ENCODE measurements at places on chromosomes 1 and 21.
A peak's percentile ranks its signal among the peaks of the same experiment; 100 is the strongest.

DNA sequence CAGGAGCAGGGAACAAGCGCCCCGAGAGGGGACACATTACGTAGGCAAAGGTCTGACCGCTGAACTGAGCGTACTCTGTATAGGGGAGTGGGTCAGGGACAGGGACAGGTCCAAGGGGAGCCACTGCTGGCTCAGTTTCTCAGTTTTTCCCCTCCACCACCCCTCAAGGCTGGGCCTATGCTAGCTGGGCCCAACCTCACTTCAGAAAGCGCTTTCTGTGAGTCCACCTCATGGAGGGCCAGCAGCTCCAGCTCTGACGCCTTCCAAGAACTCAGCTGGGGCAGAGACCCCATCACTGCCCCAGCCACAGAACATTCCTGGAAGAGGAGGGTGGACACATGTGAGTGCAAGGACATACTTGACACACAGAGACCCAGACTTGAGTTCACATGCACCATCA lies 242.0 kb downstream of the FOXD2 start:
- no peak for DNase-seq

DNA sequence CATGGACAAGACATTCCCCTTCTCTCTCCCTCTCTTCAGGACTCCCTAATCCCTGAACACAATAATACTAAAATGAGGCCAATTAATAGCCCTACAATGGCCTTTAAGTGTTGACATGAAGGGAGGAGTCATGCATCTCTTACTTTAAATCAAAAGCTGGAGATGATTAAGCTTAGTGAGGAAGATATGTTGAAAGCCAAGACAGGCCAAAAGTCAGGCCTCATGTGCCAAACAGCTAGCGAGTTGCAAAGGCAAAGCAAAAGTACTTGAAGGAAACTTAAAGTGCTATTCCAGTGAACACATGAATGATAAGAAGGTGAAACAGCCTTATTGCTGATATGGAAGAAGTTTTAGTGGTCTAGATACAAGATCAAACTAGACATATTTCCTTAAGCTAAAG lies 49.5 kb upstream of the CD46 start:
- no peak for DNase-seq

DNA sequence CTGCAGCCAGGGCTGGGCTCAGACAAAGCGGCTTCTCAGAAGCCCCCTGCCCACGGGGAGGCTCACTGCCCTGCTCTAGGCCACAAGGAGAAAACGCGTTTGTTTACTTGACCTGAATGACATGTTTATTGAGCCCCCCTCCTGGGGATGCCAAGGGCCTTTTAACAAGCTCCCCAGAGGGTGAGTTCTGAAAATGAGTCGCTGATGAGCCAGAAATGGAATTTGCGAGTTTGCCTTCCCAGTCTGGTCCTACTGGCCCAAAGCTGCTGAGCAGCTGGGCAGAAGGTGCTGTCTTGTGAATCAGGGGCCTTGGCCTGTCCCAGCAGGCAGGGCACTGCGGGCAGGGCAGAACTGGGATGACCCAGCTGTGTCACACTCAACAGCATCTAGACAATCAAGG lies 120.6 kb downstream of the SYF2 start:
- DNase-seq: no peak

DNA sequence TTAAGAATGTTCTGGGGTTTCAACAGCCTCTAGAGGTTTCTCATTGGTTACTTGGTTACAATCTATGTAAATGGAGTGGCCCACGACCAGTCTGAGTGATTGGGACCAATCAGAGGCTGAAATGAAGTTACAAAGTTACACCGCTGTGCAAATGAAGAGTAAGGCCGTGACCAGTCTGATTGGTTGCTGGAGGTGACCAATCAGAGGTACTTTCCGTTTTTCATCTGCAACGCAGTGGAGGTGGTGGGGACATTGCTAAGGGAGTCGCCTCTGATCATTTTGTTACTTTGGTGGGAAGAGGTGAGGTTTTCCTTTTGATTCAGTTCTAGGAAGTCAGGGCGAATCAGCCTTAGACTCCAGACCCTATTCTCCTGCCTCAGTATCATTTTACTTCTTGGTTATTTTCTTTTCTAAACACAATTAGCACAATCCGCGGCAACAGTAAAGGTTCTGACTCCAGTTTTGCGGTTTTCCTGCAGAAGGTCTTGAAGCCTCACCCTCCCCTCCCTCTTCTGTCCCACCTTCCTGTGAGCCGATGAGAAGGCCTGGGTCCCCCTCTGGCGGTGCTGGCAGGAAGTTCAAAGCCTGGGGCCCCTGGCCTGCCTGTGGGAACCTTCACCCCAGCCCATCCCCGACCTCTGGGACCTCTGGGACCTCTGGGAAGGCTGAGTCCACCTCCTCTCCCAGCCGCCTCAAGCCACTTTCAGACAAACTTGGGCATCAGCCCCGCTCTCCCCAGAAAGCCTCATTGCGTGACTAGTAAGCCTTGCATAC lies 38.7 kb upstream of the TTC34 start:
- peak; percentile 62 for DNase-seq

GRCh38 chr1:202553560-202554038 lies 156.7 kb downstream of the SYT2 start:
- no peak for DNase-seq

DNA sequence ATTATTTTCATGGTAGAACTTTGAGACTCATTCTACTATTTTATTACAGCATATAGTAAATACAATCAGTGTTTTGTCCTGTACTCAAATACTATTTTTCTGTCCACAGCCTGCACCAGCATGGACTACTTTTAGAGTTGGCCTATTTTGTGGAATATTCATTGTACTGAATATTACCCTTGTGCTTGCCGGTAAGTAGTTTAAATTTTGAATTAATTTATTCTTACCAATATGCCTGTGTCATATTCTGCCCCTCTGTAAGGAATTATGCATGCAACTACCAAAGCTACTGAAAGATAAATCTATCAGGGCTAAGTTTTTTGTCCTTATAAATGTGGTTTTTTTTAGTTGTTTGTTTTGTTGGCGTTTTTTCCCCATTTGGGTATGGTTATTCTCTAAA lies 101.4 kb upstream of the KIAA1614 start:
- no peak for DNase-seq

DNA sequence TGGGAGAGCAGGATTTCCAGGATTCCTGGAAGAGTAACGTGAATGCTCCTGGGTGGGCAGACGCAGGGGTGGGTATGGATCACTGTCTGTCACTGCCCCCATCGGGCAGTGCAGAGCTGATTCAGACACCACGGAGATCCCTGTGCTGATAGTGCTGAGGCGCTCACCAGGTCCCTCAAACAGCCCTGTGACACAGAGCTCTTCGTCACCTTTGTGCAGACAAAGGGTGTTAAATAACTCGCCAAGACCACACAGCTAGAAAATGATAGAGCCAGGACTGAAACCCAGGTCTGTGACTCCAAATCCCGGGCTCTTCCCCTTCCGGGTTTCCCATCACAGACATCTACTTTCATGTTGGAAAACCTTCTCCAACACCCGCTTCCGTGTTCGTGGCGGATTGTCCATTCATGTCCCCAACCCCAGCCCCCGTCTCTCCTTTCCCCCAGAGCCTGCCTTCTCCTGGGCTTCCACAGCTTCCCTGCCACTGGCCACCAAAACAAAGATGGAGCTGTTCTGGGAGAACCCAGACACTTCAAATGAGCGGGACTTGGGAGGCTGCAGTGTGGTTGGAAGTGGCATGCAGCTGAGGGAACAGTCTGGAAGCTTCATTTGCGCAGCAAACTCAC lies 2.6 kb downstream of the EFHD2 start:
- peak; percentile 51 for DNase-seq

DNA sequence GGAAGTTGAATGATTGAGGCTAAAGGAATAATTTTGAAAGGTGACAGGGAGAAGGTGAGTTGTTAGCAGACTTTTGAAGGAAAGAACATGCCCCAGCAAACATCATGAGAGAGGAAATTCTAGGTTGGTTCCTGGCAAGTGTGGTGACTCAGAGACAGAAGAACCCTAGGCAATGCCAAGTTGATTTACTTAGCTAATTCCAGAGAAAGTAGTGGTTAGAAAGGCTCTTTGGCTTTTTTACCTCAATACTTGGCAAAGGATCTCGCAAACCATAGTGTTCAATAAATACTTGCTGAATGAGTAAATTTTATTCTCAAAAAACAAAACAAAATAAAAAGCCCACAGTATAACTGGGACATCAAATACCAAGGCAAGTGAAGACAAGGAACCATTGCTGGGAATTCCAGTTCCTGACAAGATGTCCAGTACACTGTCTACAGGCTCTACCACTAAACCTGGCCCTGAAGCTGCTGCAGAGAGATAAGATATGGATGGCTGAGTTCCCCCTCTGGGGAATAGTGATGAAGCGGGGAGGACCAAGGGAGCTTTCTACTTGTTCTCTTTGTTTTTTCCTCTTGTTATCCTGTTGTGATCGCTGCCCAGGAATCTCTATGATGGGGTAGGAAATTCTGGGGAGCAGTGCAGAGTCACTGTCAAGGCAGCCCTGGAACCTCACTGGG lies 48.2 kb downstream of the IL12RB2 start:
- no peak for DNase-seq

DNA sequence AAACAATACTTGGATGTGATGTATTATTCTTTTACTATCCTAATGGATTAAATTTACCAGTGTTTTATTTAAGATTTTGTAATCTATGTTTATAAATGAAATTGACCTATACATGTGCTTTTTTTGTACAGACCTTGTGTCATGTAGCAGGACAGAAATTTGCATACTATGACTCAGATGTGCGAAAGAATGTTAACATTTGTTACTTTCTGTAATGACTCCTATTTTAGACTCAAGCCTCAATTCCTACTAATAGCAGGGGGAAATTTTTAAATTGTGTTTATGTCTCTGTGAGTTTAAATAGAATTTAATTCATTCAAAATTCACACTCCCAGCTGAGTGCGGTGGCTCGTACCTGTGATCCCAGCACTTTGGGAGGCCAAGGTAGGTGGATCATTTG lies 21.8 kb upstream of the RIMKLA start:
- DNase-seq: no peak
